Kasumi-1 (cell line): ENCODE measurements at places on chromosomes 4 and X.

GRCh38 chr4:88136249-88136648, 22.2 kb downstream of the ABCG2 start:
- no peak for DNase-seq

GRCh38 chr4:166435449-166435848, 562.4 kb downstream of the TLL1 start:
- no peak for DNase-seq

- DNase-seq = no peak
Measured at GRCh38 chr4:44150091-44150576, 298.5 kb downstream of the KCTD8 start.

DNA sequence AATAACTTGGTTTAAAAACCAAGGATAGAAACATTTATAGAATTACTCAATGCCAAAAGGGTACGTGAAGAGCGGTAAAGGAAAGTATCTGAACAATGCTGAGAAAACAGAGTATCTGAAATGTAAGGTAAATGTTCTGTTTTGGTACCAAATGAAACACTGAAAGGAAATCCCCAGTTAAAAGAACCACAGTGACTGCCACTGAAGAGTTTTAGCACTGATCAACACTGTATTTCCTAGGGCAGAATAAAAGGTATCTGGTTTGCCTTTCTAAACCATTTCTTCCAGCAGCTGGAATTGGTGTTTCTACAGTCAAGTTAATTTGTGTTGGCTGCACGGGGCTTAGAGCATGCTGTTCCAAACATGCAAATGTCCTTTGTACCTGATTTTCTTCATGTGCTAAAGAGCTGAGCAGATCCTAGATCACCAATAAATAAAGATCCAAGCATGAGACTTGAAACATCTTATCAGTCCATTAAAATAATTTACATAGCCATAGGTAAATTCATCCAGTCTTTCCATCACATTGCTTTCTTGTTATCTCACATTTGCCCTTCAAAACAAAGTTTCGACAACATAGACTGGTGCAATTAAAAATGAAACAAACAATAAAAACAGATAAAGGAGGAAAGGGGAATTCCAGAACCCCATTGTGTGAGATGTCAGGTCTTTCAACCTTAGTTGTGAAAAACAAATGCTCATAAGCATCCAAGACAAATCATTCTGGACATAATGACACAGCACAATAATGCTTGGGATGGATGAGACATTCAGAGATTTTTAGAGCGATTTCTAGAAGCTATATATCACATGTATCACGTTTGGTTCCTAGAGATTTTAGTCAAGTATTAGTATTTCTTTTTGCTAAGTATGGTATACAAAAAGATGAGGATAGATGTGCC, 38.6 kb downstream of the MFAP3L start:
- no peak for DNase-seq

DNA sequence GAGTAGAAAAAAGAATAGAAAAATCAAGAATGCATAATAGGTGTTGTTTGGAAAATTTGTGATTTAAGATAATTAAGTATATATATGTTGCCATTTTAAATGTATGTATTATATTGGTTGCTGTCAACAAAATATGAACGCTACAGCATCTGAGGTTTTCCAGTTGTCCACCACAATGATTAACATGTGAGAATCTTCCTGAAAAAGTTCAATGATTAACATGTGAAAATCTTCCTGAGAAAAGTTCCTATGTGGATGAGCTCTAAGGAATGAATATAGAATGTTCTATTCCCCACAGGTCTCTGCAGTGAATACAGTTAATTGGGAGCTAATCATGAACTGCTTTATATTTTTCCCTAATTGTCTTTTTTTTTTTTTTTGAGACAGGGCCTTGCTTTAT, 214.7 kb downstream of the CBR4 start:
- no peak for DNase-seq

DNA sequence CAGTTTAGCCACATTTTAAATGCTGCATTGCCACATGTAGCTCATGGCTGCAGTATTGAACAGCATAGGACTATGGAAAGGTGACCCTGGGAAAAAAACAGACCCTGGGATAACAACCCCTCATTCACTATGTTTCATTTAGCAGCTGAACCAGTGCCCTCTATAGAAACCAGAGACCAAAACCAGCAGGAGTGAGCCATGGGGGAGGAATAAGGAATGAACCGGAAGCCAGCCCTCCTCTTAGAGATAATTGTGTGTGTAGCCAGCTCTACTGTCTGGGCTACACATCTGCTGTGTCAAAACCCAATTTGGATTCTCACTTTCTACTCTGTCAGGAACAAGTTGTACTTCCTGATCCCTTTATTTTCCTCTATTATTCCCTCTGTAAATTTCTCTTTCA, 158.5 kb upstream of the S100G start:
- DNase-seq = no peak

- no peak for DNase-seq
Measured at GRCh38 chrX:19709812-19710518, 177.4 kb downstream of the SH3KBP1 start.

DNA sequence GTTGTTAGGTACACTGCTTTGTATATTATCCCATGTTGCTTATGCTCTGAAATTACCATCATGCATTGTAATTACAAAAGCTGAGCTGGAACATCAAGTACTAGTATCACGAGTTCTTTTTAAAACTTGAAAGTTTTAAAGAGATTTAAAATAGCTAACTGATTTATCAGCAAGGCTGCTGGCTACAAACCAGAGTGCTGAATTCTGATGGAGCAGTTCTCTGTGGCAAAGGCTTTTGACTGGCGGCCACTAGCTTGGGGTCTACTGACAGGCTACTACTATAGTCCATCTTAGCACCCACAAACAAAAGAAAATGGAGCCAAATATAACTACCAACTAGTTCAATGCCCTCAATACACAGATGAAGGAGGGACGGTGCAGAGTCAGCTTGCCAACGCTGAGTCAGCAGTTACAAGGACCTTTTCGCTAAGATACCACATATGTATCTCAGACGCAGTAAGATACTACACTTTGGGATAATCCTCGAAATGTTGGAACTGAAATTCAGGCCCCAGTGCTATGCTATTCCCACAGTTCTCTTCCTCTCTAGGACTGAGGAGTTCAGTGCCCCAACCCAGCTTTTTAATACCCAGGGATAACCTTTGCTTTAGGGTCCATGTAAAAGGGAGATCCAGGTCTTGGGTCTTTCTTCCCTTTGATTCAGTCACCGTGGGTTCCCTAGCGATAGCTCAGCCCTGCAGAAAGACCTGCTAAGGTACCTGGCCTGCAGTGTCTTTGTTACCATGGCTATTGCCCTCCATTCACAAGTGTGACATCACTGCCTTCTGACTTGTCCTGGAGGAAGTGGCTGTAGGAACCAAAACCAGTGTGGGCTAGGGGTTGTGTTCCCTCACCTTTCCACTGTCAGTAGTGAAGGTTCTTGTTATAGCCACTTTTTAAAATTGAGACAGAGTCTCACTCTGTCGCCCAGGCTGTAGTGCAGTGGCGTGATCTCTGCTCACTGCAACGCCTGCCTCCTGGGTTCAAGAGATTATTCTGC, 22.8 kb downstream of the MFAP3L start:
- DNase-seq = no peak

DNA sequence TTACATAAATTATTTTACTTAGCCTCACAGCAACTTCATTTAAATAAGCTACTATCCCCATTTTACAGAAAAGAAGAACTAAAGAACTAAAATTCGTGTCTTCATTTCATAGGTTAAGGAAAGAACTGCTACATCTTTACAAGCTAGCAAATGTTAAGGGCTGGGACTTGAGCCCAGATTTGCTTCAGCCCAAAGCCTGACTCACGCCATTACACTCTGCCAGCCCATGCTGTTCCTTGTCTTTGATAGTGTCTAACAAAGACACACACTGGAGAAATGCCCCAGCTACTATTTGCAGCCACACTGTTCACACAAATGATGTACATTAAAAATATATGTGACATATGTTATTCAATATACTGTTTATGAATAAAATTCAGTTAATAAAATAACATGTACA, 29.0 kb upstream of the ERVMER34-1 start:
- DNase-seq = no peak

GRCh38 chr4:127249767-127250108, 383.0 kb upstream of the INTU start:
- DNase-seq = no peak

- no peak for DNase-seq
Measured at GRCh38 chrX:1354036-1355019, 17.7 kb downstream of the IL3RA start.

- DNase-seq = no peak
Measured at GRCh38 chr4:39047681-39048080, 14.4 kb upstream of the KLHL5 start.

- DNase-seq = peak; percentile 78
Measured at GRCh38 chrX:4710618-4711433, 997.4 kb upstream of the PRKX start.

DNA sequence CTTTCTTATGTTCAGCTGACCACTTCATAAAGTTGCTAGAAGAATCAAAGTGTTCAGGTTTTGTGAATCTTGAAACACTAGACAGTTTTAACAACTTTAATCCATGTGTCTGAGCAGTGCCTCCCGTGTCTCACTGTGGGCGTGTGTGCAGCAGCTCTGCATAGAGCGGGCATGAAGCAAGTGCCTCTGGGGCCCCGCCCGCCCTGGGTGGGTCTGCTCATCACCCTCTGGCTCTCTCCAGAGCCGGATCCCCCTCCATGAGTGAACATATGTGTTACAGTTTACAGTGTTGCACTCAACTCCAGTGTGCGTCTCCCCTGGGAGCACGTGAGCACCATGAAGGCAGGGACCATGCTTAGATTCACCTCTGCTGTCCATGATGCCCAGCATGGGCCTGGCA, 37.6 kb upstream of the CRMP1 start:
- no peak for DNase-seq

DNA sequence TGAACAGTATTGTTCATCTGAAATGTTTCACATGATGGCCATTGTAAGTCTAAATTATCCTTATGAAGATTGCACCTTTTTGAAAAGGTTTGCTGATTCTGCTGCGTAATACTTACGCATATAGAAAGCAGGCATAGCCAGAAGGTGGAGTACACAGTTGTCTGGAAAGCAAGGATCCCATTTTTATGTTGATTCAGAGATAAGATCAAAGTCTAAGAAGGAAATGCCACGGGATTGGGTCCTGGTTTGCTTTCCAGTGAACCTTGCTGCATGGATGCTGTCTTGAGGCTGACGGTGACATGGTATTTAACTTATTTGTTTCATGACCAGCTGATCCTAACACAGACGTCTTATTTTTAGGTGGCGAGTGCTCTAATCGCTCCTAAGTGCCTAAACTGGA, 15.5 kb downstream of the MAGEA9B start:
- DNase-seq = no peak

DNA sequence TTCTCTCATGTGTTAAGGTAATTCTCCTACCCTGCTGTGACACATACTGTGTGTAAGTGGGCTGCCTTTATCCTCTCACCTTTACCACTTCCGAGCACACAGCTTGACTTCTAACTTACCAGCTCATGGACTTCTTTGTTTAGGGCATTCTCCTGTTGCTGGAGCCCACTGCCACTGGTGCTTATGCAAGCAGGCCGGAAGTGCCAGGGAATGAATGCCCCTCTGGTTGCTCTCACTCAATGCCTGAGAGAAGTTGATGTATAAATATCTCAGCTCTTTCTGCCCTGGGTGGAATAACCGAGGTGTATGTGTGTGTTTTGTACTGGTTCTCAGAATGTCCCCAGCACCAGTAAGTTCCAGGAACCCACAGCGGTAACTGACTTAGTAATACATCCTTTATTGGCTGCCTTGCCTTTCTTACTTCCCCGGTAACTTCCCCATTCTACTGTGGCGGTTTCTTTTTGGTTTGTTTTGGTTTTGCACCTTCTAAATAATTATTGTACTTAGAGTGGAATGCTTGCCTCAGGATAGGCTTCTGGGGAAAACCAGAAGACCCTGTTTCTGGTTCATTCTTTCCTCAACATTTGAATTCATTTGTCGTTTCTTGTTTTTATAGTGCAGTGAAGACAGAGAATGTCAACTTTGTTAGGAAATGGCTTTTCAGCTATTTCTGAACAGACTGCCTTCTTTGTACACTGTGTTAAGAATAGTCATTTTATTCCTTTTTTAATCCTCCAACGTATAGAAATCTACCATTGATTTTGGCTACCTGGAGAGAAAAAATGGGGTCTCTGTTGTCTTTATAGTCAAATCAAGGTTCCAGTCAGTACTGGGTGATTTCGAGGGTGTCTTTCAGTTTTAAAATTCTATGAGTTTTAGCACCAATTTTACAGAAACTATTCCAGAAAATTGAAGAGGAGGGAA, 45.4 kb downstream of the CXorf58 start:
- peak; percentile 65 for DNase-seq

- no peak for DNase-seq
Measured at GRCh38 chr4:54675721-54676461, 18.1 kb downstream of the KIT start.

- no peak for DNase-seq
Measured at GRCh38 chrX:106891762-106892460, 11.2 kb downstream of the RIPPLY1 start.

DNA sequence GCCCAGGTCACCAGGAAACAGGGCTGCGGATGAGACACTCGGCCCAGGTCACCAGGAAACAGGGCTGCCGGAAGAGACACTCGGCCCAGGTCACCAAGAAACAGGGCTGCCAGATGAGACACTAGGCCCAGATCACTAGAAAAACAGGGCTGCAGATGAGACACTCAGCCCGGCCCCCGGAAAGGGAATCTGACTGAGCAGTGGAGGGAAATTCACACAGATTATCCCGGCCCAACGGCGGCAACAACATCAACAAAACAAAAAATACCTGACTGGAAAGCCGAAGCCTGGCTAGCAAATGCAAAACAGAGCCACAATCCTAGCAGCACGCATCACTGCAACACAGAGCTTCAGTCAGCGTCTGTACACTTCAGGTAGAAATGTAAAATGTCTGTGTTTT, 20.7 kb downstream of the AFAP1 start:
- DNase-seq = no peak

DNA sequence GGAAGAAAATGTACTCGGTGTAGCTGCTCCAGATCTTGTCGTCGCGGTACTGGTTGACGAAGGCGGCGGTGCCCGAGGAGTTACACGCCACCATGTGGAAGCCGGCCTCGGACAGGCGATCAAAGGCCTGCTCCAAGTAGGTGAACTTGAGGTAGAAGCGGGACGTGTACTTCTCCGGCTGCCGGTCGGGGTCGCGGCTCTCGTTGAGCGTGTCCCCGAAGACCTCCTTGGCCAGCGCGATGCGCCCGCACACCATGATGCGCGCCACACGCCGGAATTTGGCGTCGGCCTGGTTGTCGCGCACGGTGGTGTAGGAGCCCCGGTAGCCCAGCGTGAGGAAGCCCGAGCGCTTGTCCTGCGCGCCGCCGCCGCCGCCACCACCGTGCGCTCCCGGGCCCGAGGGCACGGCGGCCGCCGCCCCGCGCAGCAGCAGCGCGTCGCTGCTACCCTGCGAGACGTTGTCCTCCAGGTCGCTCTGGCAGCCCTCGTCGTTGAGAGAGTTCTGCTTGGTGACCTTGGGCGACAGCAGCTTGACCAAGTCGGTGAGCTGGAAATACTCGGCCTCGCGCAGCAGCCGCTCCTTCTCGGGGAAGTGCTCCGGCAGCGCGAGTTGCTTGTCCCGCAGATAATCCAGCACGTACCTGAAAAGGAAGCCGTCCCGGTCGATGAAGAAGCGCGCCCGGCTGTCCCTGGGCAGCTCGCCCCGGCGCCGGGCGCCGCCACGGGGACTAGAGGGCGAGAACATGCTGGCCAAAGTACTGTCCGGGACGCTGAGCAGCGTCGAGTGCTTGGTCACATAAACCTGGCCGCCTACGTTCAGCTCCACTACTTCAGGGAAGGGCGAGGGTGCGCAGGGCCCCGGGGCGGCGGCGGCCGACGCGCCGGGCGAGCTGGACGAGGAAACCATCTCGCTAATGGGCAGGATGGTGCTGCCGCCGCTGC, 775 bp downstream of the KCTD8 start:
- DNase-seq = no peak

GRCh38 chr4:5784021-5784420, 73.0 kb downstream of the EVC start:
- no peak for DNase-seq

GRCh38 chrX:131235768-131236545, 53.1 kb downstream of the IGSF1 start:
- peak; percentile 19 for DNase-seq
